ENCODE measurements at places on chromosomes 11 and 22.

DNA sequence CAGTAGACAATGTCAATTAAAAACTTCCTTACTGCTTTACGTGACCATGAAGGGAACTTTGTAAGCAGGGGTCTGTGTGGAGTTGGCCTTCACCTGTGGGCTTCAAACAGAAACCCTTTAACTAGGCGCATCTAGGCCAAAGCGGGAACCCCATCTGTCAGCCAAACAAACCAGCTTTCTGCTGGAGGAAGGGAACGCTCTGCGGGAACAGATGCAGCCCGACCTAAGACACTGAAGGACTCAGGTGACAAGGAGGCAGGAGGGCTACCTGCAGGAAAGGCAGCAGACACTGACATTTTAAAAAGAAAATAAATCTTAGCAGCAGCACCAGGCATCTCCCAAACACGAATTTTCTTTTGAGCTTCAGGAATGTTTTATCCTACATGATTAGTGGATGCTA is 78.4 kb downstream of the CADM1 start:
- no peak for DNase-seq

- no peak for DNase-seq
Observed at GRCh38 chr11:71242391-71242790, 10.0 kb downstream of the SHANK2 start.

- DNase-seq = peak; percentile 54
Observed at GRCh38 chr11:2166091-2166851, 5.3 kb upstream of the INS start.

DNA sequence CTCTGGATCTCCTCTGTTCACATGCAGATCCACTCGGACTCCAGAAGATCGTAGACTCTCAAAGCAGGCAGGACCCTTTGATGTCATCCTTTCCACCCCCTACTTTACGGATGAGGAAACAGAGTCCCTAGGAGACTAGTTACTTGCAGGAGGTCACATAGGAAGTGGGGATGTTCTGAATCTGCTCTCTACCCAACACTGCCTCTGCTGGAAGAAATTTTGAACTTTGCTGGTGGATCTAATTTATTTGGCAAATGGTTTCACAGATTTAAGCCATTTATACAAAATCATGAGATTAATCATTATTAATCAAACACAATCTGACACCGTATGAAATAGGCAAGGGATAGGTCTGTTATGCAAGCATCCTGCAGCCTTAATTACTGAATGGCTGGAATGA is 55.0 kb upstream of the USP47 start:
- DNase-seq = no peak

DNA sequence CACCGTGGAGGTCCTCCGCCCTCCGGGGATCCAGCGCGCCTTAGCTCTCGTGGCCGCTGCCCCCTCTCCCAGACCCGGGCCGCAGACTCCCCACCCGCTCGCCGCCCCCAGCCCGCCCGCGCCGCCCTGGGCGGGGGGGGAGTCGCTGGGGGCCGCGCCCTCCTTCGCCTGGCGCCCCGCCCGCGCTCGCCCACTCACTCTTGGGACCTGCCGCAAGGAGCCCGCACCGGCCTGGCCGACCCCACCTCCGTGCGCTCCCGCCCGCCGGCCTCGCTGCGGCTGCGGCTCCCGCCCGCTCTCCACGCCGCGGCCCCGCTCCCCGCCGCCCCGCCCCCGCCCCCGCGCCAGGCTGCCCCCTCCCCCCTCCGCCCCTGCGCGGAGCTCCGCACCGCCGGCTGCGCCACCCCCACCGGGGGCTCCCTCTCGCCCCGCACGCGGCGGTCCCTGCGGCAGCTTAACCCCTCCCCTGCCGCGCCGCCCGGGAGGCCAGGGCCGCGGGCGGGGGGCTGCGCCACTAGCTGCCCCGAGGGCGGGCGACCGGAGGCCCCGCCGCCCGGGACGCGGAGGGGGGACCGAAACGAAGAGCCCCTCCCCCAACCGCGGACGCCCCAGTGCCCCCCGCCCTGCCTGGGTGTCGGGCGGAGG is 724 bp upstream of the RASGRP2 start:
- DNase-seq = peak; percentile 28

DNA sequence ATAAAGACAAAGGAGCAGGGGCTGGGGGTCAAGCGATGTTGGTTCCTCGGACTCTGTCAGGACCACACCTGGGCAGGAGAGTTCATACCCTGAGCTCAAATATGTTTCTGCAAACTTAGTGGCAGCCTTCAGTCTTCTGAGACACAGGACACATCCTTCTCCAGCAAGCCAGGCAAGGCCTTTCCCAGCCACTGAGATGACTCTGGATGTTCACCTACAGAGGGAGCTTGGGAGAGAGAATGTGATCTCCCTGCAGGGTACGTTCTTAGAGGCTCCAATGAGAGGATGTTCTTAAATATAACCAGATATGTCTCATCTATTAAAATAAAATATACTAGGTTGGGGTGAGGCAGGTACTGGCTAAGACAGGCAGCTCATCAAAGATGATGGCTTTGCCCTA is 461.5 kb downstream of the OPCML start:
- no peak for DNase-seq

DNA sequence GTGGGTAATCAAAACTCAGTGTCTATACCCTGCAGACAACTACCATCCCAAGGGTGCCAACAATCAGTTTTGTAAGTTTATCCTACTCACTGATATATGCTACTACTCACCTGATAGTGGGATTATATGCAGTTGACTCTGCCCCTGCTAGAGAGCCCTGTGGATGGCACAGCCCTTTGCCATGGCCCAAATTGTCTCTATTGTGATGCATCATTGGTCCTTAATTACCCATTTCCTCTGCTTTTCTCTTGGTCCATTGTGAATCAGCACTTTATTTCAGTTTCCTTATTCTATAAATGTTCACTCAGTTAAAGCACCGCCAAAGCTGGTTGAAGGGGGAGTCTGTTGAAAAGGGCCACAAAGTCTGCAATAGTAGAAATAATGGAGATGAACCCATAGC is 42.3 kb downstream of the PLAAT5 start:
- no peak for DNase-seq

DNA sequence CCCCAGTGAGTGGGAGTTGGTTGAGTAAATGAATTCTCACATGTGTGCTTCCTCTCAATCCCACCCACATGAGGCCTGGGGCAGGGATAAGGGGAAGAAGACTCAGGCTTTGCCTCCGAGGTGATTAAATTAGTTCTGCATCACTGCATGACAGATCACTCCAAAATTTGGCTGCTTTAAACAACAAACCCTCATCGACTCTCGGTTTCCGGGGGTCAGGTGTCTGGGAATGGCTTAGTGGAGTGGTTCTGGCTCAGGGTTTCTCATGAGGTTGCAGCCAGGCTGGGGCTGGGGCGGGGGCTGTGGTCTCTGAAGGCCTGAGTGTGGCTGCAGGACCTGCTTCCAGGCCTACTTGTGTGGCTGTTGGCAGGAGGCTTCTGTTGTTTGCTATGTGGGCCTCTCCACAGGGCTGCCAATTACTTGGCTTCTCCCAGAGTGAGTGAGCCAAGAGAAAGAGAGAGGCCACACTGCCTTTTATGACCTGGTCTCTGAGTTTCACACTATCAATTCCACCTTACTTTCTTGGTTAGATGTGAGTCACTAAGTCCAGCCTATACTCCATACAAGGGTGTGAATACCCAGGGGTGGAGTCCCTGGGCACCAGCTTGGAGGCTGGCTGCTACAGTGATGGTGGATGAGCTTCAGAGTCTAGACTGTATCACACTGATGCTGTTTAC is 15.9 kb downstream of the MOGAT2 start:
- no peak for DNase-seq

DNA sequence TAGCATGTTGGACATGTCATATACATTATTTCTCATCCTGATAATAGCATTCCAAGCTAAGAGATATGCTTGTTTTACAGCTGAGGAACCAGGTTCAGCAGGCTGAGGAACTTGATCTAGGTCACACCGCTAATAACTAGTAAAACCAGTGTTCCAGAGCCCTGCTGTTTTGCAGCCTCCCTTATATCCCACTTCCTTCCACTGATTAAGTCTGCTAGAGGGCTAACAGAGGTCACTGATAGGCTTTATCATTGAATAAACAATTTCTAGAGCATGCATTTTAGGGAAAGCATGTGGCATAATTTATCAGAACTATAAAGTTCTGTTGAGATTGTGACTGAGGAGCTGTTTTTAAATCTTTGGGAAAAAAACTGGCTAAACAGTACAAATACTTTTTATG is 54.0 kb downstream of the UVRAG start:
- no peak for DNase-seq

DNA sequence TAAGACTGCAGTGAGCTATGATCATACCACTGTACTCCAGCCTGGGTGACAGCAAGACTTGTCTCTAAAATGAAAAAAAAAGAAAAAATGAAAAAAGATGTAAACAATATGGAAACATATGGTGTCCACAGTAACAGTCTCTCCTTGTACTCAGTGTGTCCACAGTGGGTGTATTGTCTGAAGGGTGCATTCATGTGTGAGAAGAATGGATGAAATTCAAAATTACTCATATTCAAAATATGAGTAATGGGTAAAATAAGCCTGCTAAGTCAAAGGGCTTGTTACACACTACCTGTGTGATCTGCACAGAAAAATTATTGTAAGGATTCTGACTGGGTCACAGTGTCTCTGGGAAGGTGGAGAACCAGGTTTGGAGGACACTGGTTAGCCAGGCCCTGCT is 26.9 kb downstream of the PPFIA1 start:
- DNase-seq = no peak

Data from stimulated activated CD4-positive, alpha-beta T cell treated with anti-CD3 and anti-CD28 coated beads, Interleukin-4, amount 100 ng/mL, for 4 hours (primary cell).